ENCODE measurements at places on chromosomes 12 and 14.

- DNase-seq: peak; percentile 37
Measured at GRCh38 chr12:80033448-80033847, 65.9 kb upstream of the OTOGL start.

DNA sequence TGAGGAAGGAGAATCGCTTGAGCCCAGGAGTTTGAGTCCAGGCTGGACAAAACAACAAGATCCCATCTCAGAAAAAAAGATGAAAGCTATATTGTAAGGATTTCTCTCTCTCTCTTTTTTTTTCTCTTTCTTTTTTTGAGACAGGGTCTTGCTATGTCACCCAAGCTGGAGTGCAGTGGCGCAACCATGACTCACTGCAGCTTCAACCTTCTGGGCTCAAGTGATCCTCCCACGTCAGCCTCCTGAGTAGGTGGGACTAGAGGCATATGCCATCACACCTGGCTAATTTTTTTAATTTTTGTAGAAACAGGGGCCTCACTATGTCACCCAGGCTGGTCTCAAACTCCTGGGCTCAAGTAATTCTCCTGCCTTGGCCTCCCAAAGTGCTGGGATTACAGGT lies 5.8 kb upstream of the MRPL42 start:
- no peak for DNase-seq

DNA sequence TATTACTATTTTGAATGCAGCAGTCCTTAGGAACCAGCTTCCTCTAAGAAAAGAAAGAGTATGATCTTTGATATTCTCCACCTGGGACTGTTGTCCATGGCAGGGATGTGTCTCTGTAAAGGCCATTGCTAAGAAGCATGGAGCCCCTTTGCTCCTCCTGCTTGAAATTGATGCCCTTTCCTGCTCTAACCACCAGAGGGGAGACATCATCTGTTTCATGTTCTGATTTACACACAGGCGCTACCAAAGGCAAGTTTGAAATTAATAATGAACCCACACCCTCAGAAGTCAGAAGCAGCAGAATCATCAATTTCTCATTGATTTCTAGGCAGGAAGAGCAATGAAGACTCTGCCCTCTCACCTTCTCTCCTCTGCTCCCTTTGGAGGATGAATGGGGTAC lies 253.8 kb downstream of the RMST start:
- DNase-seq: no peak

- no peak for DNase-seq
Measured at GRCh38 chr14:23388996-23389395, 12.2 kb downstream of the CMTM5 start.

- peak; percentile 3 for DNase-seq
Measured at GRCh38 chr14:101665478-101666078, 95.9 kb upstream of the PPP2R5C start.

GRCh38 chr12:91103624-91104023 lies 7.7 kb downstream of the LUM start:
- no peak for DNase-seq

DNA sequence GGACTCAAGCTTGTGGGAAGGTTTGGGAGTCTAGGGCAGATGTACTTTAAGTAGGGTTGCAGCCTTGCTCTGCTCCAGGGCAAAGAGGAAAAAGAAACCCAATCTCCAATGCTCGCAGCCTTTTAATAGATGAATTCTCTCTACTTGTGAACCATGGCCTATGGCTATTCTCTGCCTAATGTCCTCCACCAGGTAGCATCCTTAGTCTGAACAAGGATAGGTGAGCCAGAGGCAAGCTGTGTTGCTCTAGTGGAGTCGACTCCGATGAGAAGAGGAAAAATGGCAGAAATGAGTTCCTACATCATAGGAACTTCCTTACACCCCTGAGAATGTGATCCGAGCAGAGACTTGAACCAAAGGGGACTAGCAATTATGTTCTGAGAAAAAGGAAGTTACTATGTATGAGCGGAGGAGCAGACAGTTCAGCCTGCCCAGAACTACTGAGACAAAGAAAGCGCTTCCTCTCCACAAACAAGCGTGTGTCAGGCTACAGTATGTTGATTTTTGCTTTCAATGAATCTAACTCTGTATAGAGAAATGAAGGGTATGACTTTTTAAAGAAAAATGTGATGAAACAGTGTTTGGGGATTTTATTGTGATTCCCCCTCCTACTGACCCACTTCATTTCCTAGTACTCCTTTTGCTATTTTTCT lies 153.6 kb upstream of the ARID2 start:
- no peak for DNase-seq

DNA sequence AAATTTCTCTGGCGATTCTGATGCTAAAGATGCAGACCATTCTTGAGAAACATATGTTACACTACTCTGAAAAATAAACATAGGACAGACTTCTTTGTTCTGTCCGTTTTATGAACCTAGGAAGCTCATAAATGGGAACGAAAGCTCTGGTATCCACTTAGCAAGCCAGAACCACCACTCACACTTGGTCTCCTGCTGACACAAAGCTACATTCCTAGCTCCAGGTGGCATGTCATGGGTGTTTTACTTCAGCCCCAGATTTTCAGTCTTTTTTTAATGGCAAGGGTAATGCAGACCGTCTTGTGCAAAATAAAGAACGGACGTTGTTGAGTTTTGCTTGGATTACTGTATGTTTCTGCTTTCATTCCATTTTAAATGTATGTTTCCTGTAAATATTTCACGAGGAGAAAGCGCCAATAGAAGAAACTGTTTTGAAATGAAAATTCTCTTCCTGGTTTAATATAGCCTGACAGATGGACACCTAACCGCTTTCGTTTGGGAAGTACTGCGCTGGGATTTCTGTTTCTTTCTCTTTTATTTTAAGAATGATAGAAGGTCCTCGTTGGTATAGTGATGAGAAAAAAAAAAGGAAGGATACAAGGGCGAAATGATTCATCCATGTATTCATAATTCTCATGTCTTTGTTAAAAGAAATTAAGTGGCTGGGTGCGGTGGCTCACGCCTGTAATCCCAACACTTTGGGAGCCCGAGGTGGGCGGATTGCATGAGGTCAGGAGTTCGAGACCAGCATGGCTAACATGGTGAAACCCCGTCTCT lies 871 bp upstream of the COQ5 start:
- no peak for DNase-seq

GRCh38 chr12:3493043-3493858 lies 2.2 kb downstream of the PRMT8 start:
- no peak for DNase-seq

DNA sequence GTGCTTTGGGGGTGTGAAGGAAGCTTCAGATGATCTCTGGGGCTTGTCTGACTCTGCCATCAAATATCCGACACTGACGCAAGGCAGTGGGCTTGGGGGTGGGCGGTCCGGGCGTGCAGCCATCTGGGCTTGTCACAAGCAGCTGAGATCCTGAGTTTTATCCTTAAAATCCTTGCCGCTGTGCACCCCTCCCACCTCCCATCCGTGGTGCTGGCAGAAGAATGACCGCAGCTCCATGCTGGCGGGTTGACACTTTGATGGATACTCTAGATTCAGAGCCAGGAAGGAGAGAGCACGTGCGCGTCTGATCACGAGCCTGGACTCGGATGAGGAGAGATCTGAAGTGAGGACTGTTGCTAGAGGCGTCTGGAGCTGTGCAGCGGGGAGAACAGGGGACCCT lies 3.0 kb downstream of the ZFYVE21 start:
- no peak for DNase-seq

Data from left renal cortex interstitium (tissue), 4 donors.